ENCODE measurements at places on chromosomes 5 and 9.

GRCh38 chr5:41754857-41755256 lies 115.4 kb downstream of the OXCT1 start:
- no peak for DNase-seq

- no peak for DNase-seq
Observed at GRCh38 chr5:173878224-173878967, 9.8 kb upstream of the CPEB4 start.

DNA sequence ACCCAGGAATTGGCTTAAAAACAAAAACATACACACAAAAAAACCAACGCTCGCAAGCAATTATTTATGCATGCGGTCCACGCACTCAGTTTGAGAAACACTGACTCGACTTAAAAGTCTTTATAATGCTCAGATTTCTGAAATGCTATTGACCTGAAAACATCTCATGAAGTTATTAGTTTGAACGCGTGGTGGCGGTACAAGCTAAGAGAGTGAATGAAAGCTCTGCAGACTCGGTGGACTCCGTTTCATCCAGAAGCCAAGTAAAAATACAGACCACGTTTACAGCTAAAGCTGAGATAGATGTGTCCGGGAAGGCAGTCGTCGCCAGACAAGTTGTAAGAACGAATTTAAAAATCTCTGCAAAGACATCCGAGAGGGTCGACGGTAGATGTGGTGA lies at the start of gene PCDHB6:
Gene PCDHB6, plus strand, starts transcription at position 246 of the 400 bp plus-strand sequence. CDS start 201 bp downstream, outside the sequence.
- DNase-seq, result no peak

GRCh38 chr5:88688984-88689667 lies 193.9 kb downstream of the MEF2C start:
- DNase-seq, result no peak

DNA sequence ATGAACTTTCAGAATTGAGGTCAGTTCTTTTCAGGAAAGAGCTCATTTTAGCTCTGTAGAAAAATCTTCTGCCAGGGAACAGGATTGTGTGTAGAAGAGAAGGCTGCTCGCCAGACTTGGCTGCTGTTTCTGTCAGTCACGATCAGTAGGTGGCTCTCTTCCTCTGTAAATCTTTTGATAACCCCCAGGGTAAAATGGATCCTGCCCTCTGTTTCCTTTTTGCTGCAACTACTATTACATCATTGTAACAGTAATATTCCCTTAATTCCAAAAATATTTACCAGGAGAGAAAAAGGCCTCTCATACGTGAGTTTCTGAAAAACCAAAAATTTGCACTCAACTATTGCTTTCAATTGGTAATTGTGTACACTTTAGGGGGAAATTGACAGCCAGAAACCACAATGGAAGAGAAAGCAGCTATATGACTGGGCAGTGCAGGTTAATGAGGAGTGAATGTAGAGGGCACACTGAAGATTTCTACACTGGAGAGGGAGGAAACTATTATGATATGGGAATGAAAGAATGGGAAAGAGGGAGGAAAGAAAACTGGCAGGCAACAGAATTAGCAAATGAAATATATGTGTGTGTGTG lies 12.3 kb downstream of the IFNA21 start:
- no peak for DNase-seq

- DNase-seq, result no peak
Observed at GRCh38 chr9:21171351-21171750, 4.9 kb upstream of the IFNA21 start.

GRCh38 chr9:125950880-125951471 lies 203.8 kb downstream of the PBX3 start:
- DNase-seq, result no peak

GRCh38 chr9:84789463-84789830 lies 119.9 kb downstream of the NTRK2 start:
- no peak for DNase-seq

- no peak for DNase-seq
Observed at GRCh38 chr9:20929276-20929675, 102.2 kb downstream of the HACD4 start.

DNA sequence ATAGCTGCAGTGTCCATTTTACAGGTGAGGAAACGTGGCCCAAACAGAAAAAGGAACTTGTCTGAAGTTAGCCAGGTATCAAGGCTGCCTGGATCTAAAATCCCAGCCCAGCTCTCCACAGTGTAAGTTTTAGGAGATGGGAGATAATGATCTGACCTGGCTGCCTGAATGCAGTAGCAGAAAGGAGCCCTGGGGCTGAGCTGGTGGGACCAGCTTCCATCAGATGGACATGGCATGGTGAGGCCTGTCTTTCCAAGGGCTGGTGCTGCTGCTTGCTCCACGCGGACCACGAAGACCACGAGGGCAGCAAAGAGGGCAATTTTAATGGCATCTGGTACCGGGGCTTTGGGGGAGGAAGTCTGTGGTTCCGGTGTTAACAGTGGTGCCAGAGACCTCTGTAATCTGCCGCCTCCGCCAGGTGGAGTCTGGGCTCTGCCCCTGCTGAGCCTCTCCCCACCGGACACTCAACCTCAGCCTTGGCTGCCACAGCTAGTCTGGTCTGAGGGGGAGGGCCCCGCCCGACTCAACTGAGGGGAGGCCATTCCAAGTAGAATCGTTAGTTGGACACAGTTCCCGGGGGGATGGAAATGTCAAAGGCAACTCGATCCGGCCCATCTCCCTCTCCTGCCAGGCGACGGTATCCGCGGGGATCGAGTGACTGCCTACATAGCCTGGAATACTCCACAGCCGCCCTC lies 650 bp downstream of the MYORG start:
- no peak for DNase-seq

- no peak for DNase-seq
Observed at GRCh38 chr9:93232388-93232960, 48.5 kb downstream of the WNK2 start.

DNA sequence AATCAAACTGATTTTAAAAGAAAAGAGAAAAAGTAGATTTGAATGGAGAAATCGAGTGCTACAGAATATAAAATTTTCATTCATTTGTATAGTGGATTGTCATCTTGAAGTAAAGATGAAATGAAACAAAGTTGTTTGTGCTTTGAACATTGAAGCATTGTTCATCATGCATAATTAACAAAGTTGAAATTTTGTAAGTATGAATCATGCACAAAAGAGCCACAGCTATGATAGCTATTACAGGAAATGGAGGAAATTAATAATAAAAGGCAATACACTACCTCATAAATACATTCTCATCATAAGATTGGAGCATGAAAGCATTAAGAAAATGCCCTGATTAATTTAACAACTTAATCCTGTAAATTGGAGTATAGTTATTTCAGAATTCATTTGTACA lies 153.4 kb upstream of the TLX3 start:
- no peak for DNase-seq

GRCh38 chr5:146249801-146250200 lies 46.4 kb downstream of the RBM27 start:
- no peak for DNase-seq

DNA sequence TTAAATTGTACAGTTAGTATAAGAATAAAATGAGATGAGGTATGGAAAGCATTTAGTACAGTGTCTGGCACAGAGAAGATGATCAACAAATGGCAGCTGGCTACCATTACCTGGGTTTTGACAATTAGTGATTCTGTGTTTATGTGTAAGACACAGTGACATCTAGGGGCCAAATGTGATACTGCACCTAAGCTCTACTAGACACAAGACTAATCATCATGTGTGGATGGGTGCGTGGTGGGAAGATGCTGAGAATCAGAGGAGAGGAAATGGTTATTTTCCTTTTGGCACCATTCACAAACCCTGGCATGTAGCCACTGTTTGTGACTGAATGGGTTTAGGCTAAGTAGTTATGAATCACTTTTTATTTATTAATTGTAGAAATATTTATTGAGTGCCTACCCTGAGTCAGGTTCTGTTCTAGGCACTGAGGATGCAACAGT lies 109.8 kb upstream of the TBC1D2 start:
- no peak for DNase-seq

GRCh38 chr5:108730617-108731340 lies 16.9 kb upstream of the FER start:
- no peak for DNase-seq

GRCh38 chr5:96601715-96602244 lies 60.4 kb upstream of the CAST start:
- peak; percentile 24 for DNase-seq

DNA sequence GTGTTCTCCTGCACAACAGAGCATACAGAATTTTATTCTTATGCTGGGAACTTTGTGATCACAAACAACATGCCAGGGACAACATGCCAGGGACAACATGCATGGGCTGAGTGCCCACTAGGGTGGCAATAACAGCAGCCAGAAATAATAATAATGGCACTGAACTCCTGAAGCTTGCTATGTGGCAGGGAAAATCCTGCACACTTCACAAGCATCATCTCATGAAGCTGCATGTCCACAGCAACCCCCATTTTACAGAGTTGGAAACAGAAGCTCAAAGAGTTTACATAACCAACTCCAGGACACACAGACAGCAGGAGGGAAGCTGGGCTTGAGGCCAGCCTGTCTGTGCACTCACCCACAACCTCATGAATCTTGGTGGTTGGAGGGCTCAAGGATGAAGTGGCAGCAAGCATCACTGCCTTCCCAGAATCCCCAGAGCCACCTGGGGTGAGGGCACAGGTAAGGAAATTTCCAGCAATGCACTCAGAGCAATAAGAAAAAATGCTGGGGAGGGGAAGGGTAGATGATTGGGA lies 111.4 kb downstream of the GABBR2 start:
- no peak for DNase-seq

DNA sequence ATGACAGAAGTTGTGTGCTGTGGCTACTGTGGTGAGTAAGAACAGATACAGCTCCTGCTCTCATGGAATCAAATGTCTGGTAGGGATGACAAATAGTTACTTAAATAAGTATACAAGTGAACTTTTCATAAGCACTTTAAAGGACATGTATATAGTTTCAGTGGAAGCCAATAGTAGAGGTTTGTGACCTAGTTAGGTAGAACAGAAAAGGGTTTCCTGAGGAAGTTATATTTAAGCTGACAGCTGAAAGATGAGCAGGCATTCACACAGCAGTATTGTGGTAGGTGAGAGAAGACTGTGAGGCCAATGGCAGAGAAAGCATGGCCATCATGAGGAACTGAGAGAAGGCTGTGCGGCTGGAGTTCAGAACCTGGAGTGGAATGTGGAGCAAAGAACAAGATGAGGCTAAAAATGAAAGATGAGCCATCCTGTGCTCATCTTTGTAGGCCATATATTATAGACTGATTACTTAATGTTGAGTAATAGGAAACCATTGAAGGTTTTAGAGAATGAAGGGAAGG lies 15.4 kb downstream of the FAM174A start:
- DNase-seq, result no peak

DNA sequence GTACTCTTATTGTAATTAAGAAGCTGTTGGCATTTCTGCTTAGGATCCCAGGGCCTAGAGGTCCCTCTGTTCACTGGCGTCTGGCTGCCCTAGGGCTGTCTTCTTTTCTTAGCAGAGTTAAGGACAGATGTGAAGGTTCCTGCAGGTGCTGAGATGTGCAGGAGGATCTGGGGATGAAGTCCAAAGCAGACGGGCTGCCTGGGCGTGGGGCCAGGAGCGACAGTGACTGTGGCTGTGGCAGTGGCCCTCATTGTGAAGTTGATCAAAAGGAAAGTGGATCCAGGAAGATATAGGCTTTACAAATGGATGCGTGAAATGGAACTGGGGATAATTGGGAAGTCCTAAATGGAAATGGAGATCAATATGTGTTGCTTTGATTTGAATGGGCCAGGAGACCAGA lies 19.1 kb upstream of the SH3PXD2B start:
- no peak for DNase-seq

DNA sequence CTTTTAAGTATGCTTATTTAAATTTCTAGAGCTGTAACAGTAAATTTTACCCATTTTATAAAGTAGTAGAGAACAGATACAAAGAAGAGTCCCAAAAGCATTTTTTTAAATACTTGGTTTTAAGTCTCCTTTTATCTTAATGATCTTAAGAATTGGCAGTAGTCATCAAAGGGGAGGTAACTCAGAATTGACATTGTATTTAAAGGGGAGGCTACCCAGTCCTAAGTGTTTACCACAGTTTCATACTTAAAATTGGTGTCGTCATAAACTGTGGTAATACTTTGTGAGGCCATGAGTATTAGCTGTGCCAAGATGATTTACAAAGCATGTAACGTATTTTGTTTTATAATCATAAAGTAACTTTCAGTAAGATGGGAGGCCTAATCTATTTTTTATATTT lies 14.8 kb downstream of the SLC25A46 start:
- no peak for DNase-seq

GRCh38 chr5:71830681-71831539 lies 111.8 kb downstream of the CARTPT start:
- no peak for DNase-seq

DNA sequence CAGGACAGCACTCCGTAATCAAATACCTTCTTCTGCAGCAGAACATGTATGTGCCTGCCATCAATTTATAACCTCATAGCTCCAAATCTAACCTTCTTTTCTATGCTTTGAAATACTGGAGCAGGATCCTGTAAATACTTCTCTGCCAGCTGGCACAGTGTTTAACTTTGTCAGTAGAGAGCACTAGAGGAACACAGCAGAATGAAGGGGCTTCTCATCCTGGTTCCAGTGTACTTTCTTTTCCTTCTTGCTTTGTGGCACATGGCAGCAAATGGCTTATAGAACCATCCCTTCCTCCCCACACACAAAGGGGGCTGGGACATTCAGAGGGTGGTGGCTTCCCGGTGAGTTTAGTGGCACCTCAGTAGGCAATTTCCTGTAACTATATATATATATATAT lies 3.8 kb upstream of the FBXW11 start:
- DNase-seq, result no peak

DNA sequence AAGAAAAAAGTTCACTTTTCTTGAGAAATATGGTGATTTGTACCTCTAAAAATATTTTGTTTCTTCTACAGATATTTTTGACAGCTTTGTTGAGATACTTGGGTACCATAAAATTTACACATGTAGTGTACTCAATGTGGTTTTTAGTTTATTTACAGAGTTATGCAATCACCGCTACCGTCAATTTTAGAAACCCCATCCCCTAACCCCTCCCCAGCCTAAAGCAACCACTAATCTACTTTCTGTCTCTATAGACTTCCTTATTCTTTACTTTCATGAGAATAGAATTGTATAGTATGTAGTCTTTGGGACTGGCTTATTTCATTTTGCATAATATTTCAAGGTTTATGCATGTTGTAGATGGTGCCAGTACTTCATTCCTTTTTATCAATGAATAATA lies 45.0 kb upstream of the TDRD7 start:
- DNase-seq, result no peak

DNA sequence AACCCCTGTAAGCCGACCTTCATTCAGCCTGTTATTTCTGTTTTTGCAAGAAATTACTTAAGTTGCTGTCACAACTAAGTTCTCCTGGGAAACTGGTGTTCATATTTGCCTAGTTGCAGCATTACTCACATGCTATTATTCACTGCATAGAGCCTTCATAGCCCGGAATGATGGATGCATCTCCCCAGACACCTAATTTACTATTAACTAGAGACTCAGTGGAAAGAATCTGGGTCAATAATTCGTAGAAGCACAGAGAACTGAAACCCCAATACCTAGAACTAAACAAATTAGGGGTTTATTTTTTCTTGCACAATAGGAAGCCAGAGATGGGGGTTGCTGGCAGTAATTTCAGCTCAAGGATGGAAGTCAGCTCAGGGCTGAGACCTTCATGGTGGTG lies 45.7 kb upstream of the FAM170A start:
- no peak for DNase-seq

GRCh38 chr9:128529191-128529590 lies 23.2 kb upstream of the SPTAN1 start:
- no peak for DNase-seq

Measured in stimulated activated CD8-positive, alpha-beta memory T cell treated with anti-CD3 and anti-CD28 coated beads, Interleukin-7, amount 100 ng/mL, for 1 hour (primary cell).